ENCODE measurements at places on chromosomes 5 and 9.

DNA sequence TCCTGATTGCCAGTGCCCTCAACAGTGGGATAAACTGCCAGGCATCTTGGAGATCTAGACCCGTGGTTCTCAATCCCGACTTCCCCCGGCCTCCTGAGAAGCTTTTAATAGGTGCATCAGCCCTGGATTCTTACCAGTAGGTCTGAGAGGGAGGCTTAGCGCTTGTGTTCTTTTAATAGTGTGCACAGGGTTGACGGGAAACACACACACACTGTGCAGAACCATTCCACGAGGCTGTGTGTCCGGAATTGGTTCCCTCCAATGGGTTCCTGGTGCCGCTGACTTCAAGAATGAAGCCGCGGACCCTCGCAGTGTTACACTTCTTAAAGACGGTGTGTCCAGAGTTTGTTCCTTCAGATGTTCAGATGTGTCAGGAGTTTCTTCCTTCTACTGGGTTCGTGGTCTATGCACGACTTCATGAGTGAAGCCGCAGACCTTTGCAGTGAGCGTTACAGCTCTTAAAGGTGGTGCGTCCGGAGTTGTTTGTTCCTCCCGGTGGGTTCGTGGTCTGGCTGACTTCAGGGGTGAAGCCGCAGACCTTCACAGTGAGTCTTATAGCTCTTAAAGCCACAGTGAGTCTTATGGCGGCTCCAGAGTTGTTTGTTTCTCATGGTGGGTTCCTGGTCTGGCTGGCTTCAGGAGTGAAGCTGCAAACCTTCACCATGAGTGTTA, 46.6 kb upstream of the PRSS3 start:
- DNase-seq, result no peak

DNA sequence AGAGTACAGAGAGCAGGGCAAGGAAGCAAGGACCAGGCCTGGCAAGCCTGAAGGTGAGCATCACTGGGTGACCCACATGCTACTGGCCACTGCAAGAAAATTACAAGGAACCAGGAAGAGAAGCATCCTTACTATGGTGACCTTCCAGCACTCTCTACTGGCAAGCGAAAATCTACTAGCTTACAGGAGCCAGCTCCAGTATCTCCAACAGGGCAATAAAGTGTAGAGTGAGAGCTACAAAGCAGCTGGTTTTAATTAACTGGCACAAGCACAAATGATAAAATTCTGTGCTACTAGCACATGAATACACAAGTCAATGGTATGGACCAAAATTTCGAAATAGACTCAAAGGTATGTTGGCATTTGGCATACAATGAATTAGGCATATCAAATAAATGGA, 113.3 kb upstream of the CAST start:
- no peak for DNase-seq

- DNase-seq, result no peak
Measured at GRCh38 chr5:180291234-180291940, 496 bp downstream of the MAPK9 start.

GRCh38 chr5:79093762-79094161, 17.8 kb upstream of the BHMT start:
- DNase-seq, result no peak

DNA sequence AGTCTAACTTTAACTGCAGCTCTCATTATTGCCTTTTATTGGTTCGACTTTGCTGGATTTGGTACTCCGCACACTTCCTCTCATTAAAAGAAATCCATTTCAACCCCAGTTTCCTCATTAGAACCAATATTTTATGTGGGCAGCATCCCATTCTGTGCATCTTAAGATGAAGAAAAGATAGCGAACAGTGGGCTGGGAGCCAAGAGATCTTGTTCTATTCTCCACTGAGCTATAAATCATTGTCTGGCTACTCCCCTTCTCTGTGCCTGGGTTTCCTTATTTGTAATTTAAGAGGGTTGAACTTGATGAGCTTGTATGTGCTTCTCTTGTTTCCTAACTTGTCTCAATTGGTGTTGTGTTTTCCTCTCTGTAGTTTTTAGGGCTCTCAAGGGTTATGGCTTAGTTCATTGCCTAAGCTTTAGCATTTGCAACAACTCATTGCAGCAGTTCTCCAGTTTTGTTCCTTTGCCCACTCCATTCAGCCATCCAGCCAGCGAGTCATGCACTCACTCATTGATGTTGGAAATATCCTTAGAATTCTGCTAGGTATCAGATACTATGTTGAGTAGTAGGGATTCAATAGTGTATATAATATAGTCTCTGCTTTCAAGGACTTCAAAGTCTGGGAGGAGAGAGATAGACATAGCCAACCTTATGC, 273.3 kb upstream of the TNC start:
- no peak for DNase-seq

DNA sequence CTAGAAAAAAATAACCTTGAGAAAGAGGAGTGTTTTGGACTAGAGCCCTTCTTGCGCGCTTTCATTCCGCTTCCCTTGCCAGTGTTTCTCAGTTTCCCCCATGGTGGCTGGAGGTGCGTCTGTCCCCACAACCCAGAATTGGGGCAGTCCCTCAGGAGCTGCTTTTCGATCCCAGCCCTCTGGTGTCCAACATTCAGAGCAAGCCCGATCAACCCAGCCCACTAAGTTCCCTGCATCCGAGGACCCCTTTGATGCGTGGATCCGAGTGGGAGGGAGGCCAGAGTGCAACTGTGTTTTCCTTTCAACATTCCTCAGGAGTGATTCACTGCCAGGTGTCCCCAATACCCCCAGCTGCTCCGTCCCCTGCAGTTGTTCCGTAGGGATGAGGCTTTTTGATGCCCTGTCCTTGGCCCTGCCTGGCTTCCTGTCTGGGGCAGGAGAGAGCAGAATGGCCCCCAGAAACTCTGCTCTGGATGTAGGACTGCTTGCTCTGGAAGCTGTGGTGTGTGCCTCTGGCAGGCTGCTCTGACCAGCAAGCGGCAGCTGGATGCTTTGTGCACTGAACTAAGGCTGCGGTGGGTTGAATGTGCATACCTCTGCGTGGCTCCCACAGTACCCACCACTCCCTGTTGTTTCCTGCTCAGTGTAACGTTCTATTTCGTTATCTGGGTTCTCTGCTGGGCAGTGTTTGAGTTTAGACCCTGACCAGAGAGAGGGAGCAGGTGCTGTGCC, 117.5 kb downstream of the BOD1 start:
- DNase-seq, result no peak

GRCh38 chr5:56142614-56143372, 90.3 kb downstream of the ANKRD55 start:
- no peak for DNase-seq

- no peak for DNase-seq
Measured at GRCh38 chr5:95216136-95216955, 68.5 kb downstream of the MCTP1 start.

- no peak for DNase-seq
Measured at GRCh38 chr9:74496406-74496805, 729 bp upstream of the RORB start.

GRCh38 chr5:132773601-132774355, 3.3 kb downstream of the SEPTIN8 start:
- no peak for DNase-seq

DNA sequence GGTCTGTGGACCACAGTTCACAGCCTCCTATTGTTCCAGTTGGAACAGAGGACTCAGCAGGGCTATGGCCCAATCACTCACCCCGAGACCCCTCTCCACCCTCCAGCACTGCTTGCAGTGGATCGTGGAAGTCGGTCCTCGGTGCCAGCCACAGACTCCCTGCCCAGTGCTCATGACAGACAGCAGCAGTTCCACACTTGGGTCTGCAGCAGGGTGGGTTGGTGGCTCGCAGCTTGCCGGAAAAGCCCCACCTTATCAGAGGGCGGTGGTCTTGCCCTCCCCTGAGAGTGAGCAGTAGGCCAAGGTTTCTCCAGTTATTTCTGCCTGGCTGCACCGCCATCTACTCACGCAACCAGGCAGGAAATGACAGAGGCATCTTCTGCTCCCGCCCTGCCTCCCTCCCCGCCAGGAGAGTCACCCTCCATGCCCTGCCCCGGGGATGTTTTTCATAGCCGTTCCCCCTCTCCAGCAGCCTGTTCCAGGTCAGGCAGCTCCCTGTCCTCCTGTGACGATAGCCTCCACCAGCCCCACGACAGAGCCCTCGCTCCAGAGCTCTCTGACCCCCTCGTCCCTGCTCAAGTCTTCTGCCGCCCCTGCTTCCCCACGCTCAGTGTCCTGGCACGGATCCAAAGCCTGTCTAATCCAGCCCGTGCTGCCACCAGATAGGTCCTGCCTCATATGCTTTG, 34.5 kb downstream of the UNC5A start:
- DNase-seq, result no peak

DNA sequence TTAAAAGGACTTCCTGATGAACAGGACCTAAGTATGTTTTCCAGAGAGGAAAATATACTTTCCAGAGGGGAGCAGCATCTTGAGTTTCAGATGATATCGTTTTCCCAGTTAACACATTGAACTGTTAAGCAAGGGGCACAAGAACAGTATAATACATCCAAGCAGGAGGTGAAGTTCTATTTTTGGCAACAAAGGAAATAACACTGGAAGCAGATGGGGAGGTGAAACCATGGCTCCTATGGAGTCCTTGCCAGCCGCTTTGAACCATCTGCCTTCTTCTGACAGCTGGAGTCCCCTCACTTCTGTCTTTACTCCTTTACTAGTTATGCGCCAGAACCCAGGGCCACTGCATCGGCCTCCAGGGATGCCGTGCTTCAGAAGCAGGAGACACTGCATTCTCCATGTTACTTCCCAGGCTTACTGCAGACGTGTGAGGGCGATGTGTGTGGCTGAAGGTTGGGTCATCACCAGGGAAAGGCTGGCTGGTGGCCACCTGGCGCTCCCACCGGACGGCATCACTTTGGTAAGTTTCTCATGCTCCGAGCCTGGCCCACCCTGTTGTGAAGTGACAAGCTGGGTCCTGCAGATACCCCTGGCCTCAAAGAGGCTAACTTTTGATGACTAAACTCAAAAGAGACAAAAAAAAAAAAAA, 77.8 kb downstream of the TTLL11 start:
- DNase-seq, result no peak

GRCh38 chr9:130036099-130036498, 6.9 kb downstream of the FNBP1 start:
- no peak for DNase-seq

- no peak for DNase-seq
Measured at GRCh38 chr5:2833556-2833955, 82.1 kb upstream of the IRX2 start.

DNA sequence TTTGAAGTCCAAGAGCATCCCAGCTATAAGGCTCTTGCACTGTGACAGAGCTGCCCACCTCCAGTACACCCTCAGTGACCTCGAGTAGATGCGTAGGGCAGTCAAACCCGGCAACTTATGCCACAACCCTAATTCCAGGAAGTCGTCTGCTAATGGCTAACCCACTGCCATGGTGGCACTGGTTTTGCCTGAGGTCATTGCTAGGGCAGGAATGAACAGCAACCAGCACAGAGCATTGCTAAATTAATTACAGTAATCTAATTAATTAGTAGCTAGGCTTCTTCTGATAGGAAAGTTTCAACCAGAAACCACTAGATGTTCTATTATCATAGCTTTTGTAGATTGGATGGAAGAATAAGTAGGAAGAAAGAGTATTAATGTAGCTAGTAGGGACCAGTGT, 122.8 kb downstream of the DPYSL3 start:
- DNase-seq, result no peak

DNA sequence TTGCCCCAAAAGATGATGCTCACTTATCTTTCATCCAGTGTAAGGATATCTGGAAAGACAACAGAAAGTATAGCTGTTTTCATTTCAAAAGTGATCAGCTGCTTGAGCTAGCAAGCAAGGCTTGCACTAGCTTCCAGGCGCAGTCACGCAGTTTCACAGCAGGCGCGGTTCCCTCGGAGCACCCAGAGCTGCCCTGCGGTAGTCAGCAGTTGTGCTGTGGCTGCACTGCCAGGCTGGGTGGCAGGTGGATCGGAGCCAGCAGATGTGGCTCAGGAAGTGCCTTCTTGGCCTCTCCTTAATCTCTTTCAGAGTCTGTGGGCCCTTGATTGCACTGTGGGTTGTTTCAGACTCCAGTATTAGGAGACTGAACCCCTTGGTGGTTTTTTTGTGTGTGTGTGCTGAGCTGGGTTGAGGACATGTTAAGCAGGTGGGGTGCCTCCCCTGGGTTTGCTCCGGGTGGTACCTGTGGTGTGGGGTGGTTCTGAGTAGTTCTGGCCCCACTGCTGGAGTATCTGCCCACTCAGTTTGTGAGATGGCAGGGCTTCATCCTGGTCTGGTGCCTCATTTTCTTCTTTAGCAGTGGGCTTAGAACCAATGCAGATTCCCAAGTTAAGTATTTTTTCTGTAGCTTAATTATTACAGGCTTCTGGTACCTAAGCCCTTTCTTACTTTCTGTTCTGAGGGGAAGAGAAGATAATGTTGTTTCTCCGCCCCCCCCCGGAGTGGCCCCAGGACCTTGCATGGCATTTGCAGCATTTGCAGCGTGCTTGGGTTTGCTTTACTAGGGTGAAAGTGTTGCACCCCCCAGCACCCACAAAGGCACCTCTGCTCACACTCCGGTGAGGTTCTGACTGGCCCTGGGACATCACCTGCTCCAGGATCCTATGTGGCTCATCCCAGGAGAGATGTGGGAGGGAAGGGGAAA, 16.4 kb downstream of the TENT4A start:
- DNase-seq, result no peak

DNA sequence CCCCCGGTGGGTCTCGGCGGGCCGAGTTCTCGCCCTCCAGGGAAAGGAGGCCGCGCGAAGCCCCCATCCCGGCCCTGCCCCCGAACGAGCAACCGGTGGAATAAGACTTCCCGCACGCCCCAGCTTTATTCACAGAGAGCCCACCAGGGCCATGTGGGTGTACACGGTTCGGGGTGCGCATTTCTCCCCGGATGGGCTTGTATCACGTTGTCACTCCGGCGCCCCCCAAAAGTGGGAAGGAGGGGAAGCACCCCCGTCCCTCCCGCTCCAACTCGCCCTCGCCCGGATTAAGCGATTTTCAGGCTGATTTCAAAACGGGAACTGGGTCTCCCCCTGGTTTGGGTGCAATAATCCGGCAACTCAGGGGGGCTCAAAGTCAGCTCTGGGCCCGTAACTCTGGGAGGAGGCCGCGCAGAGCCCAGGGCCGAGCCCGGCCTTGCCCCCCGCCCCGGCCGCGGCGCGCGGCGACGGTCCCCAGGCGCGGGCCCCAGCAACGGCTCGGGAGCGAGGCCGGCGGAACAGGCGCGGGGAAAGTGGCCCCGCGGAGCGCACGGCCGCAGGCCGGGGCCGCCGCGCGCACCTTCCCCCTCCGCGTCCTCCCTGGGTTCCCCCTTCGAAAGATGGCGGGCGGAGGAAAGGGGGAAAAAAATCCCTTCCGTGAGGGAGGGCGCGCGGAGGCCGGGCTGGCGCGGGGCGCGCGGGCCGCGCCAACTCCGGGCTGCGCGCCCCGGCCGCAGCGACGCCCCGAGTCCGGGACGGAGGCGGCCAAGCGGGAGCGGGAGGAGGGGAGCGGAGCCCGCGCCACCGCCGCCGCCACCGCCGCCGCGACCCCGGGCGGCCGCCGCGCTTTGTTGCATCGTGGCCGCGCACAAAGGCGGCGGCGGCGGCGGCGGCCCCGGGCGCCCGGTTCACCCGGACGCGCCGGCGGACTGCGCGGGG, 644 bp downstream of the BRD3 start:
- DNase-seq, result peak; percentile 6

- no peak for DNase-seq
Measured at GRCh38 chr9:31745468-31745867, 639.0 kb upstream of the ACO1 start.

Measured in NCI-H1417 treated with DMSO at 0.1 percent for 48 hours (cell line).